ENCODE measurements at places on chromosomes 5 and 9. TPM values are rescaled to one million over a fixed set of nuclear protein-coding genes. Genes with fewer than 3 reads are reported as not detected.

Gene TMC1
- 0.11 TPM for total RNA-seq

GRCh38 chr9:134399435-134400056, 73.3 kb downstream of the RXRA start:
- H3K36me3 ChIP-seq: peaks cover 8% of the 10 kb centered on the region
- no peak overlapping the region for H3K4me3 ChIP-seq
- H3K27ac ChIP-seq: no peak overlapping the region

Gene IL13
- total RNA-seq: not detected

DNA sequence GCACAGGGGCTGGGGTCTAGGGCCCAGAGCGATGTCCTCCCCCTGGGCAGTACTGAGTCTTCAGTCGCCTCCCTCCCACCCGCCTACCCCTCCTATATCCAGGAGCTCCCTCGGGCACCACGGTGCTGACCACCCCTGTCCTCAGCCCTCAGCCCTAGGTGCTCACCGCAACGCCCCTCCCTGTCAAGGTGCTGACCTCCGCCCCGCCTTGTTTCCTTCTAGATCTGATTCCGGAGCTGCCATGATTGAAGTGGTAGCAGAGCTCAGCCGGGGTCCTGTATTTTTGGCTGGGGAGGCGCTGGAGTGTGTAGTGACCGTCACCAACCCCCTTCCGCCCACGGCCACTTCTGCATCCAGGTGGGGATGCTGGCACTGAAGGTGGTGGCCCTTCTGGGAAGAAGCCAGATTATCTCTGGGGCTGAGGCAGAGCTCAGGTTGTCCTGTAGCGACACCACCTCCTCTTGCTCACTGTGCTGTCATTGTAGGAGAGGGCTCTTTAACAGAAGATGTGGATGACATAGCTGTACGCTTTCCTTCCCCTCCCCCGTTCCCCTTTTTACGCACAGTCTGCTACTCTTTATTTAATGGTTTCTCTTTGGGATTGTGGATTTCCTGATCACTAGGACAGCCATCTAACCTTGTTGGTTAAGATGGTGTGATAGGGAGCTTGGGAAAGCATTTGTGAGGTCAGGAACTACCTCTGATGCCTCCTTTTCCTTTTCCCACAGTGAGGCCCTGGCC, 598 bp downstream of the RGP1 start:
- peak; percentile 65 for DNase-seq
- H3K4me1 ChIP-seq: peaks cover 34% of the 10 kb centered on the region
- no peaks in the 10 kb centered on the region for H3K27me3 ChIP-seq
- H3K36me3 ChIP-seq: peaks cover 25% of the 10 kb centered on the region
- peak overlapping the region; percentile 62 for H3K4me3 ChIP-seq

DNA sequence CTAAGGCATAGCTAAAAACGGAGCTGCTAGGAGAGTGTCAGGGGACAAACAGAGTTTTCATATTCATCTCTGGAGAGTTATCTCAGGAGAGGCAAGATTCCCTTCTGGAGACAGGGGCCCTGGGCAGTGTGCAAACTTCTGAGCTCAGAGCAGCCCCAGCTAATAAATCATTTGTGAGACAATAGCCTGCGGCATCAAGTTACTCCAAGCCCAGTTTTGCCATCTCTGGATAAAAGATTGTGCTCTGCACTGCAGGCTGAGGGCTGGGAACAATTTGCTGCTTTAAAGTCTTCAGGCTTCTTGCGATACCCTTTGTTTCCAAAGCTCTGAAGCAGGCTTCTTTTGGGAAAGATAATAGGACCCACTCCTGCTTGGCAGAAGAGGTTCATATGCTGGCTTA, 164.3 kb upstream of the BRINP1 start:
- H3K27me3 ChIP-seq: no peaks in the 10 kb centered on the region
- H3K27ac ChIP-seq: no peak overlapping the region
- H3K36me3 ChIP-seq: no peaks in the 10 kb centered on the region
- no peak overlapping the region for H3K4me3 ChIP-seq
- no peak for DNase-seq

Gene EPB41L4B
- 70.5 TPM for total RNA-seq

DNA sequence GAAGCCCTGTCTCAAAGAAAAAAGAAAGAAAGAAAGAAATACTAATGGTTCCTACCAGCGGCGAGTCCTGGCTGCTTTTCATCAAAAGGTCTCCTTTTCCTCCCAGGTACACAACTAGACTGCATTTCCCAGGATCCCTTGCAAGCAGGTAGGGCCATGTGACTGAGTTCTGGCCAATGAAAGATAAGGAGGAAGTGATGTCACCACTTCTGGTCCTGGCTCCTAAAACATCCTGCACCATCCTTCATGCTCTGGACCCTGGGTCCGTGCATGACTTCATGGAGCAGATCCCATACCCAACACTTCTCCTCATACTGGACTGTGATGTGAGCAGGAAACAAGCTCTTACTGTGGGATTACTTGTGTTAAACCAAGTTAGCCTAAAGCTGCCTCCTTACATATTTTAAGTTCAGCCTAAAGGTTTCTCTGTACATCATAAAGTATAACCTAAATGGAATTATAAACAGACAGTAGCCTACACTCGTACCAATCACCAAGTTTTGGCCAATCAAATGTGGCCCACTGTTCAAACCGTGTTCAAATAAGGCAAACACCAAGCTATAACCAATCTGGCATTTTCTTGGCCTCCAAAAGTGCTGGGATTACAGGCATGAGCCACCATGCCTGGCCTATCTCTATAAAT, 30.2 kb upstream of the FUBP3 start:
- H3K4me1 ChIP-seq: no peaks in the 10 kb centered on the region
- H3K36me3 ChIP-seq: no peaks in the 10 kb centered on the region
- H3K4me3 ChIP-seq: no peak overlapping the region
- no peak for DNase-seq

DNA sequence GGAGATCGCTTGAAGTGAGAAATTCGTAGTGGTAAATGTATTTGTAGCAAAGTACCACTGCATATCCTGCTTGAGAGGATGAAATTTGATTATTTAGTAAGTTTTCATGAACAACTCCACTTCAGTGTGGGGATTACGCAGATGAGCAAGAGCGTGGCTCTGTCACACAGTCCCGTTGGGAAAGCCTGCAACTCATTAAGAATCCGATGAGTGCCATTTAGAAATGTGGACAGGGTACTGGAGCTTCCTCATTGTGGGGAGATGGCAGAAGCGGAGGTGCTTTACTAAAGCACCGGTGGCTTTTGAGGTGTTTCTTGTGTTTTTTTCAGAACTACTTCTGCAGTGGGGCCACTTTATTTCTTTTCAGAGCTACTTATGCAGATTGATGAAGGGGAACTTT, 1.4 kb downstream of the TJP2 start:
- H3K4me1 ChIP-seq: peaks cover 61% of the 10 kb centered on the region
- peak overlapping the region; percentile 88 for H3K27ac ChIP-seq
- H3K4me3 ChIP-seq: no peak overlapping the region
- DNase-seq: no peak
